ENCODE measurements at places on chromosomes 13 and 19. TPM values are rescaled to one million over a fixed set of nuclear protein-coding genes. Genes with fewer than 3 reads are reported as not detected.

Gene FCGBP
- total RNA-seq, result 11.1 TPM

Gene PRR22
- total RNA-seq, result 1.7 TPM

- no peak overlapping the region for H3K4me3 ChIP-seq
- no peak overlapping the region for H3K27ac ChIP-seq
- H3K4me1 ChIP-seq, result no peaks in the 10 kb centered on the region
Observed at GRCh38 chr13:45451282-45451681, 13.5 kb upstream of the COG3 start.

DNA sequence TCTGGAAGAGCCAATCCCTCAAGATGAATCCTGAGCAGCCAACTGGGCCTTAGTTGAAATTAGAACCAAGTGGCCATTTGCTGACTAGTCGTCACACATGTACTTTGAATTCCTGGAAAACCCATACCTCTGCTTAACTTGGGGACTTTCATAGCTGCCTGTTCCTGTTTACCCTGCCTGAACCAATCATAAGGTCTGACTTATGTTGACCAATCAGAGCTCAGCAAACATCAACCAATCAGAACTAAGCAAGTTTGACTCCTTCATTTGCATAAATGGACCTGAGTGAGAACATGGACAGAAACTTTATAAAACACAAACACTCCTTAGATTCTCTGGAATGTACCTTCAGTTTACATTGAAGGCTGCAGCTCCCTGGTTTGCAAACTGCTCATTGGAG is 50.8 kb downstream of the LATS2 start:
- peaks cover 8% of the 10 kb centered on the region for H3K4me1 ChIP-seq
- no peaks in the 10 kb centered on the region for H3K36me3 ChIP-seq
- H3K27ac ChIP-seq, result no peak overlapping the region
- DNase-seq, result no peak
- H3K27me3 ChIP-seq, result no peaks in the 10 kb centered on the region

- H3K4me1 ChIP-seq, result no peaks in the 10 kb centered on the region
- no peak overlapping the region for H3K27ac ChIP-seq
- H3K36me3 ChIP-seq, result no peaks in the 10 kb centered on the region
- no peak for DNase-seq
- no peak overlapping the region for H3K4me3 ChIP-seq
Observed at GRCh38 chr19:10471909-10472308, 31.2 kb downstream of the KEAP1 start.

DNA sequence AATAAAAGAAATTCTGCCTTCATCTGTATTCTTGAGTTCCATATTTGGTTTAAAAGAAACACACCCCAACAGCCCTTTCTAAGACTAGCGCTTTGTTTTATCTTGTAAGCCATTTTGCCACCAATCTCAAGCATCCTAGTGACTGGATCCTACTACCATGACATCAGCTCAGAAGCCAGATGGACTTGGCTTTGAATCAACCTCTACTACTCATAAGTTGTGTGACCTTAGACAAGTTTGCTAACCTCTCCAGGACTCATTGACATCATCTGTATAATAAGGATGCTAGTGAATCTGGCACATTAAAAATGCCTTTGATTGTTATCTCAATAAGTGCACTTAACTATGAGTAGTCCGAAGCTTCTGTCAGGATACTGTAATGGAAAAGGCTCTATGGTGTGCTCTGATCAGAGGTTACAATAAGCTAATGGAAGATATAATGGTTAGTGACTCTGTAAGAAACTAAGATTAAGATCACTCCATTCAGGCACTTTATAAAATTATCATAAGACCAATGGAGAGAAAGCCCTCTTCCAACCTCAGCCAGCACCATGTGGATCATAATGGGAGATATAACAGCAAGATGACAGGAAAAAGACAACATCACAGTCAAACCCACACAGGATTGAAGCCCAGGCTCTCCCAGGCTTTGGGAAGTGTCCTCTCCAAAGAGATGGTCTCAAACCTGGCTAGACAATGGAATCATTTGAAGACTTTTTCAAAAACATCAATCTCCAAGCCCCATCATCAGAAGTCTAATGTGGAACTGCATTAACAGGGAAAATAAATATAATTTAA is 180.6 kb upstream of the MIR17HG start:
- H3K36me3 ChIP-seq, result no peaks in the 10 kb centered on the region
- DNase-seq, result no peak
- no peaks in the 10 kb centered on the region for H3K27me3 ChIP-seq

GRCh38 chr13:100483139-100483538 is 105.5 kb downstream of the GGACT start:
- H3K4me1 ChIP-seq, result no peaks in the 10 kb centered on the region
- no peaks in the 10 kb centered on the region for H3K27me3 ChIP-seq
- H3K4me3 ChIP-seq, result no peak overlapping the region
- no peak for DNase-seq

All from left lung (tissue), 14 donors.